ENCODE measurements at places on chromosomes 12 and 14.

GRCh38 chr14:23062002-23062401 is 4.7 kb upstream of the CDH24 start:
- no peak for DNase-seq

- DNase-seq, result no peak
Observed at GRCh38 chr14:97446087-97446486, 648.9 kb downstream of the VRK1 start.

- DNase-seq, result no peak
Observed at GRCh38 chr12:26128168-26128567, 3.3 kb upstream of the BHLHE41 start.

DNA sequence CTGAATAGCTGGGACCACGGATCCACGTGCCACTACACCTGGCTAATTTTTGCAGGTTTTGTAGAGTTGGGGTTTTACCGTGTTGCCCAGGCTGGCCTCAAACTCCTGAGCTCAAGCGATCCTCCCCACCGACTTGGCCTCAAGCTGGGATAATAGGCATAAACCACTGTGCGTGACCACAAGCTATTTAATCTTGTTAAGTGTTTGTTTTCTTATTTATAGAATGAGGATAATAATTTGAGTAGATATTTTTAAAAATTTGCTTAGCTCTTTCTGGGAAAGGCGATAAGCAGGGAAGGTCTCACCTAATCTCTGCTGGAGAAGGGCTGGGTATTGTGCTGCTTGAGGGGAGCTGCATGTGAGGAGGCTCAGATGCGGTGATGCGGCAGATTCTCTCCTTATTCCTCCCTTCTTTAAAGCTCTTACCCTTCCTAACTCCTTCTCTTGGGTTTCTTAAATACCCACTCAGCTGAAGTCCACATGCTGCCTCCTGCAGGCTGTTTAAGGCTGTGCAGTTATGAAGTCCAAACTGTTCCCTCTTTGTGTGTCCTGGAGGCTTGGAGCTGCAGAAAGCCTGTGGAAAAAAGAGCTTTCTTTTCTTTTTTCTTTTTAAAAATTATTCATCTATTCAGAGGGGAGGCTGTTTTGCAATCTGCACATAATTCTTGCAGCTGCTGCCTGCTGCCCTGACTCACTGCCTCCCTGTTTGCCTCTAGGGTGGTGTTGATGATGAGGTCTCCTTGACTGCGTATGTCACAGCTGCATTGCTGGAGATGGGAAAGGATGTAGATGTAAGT is 37.9 kb downstream of the A2ML1 start:
- DNase-seq, result no peak

DNA sequence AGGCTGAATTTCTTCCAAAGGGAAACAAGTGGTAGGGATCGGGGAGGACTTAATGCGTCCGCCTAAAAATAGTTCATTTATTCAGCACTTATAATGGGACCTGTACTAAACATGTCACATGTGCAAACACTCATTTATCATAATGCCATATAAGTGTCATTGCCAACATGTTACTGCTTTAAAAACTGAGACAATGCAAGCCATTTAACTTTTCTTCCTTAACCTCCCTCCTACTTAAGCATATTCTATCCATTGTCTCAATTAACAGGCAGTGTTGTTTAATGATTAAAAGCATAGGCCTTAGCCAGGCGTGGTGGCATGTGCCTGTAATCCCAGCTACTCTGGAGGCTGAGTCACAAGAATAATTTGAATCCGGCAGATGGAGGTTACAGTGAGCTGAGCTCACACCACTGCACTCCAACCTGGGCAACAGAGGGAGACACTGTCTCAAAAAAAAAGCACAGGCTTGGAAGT is 13.5 kb upstream of the SCFD1 start:
- no peak for DNase-seq

GRCh38 chr14:32055175-32055574 is 21.9 kb upstream of the ARHGAP5 start:
- no peak for DNase-seq

DNA sequence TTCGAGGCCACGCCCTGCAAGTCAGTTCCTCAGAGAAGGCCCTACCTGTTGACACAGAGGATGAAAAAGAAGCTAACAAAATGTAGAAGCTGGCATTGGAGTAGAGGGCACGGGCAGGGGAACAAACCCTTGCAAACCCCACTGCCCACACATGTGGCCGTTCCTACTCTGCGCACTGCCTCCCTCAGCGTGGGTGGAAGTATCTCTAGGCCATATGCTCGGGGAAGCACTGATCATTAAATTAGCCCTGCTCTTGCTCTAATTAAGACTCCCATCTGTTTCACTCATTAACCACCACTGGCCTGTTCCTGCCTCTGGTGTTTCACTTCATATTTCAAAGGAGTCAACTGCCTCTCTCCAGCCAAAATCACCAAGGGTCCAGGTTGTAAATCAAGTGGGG is 201.2 kb upstream of the SFSWAP start:
- no peak for DNase-seq

DNA sequence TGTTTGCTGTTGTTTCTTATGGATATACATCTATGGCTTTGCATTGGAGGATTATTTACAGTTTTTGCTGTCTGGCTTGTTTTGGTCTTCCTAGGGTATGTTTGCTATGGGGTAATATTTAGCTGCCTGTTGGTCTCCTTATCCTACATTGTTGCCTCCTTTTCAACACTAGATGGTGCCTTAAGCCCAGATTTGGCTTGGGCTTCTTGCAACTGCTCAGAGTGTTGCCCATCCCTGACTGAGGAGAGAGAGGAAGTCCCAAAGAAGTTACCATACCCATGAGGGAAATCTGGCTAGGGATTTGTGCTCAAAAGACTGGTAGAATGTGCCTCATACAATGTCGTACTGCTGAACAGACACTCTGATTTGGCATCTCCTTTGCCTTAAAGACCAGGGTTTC is 94.6 kb upstream of the MUCL1 start:
- no peak for DNase-seq

DNA sequence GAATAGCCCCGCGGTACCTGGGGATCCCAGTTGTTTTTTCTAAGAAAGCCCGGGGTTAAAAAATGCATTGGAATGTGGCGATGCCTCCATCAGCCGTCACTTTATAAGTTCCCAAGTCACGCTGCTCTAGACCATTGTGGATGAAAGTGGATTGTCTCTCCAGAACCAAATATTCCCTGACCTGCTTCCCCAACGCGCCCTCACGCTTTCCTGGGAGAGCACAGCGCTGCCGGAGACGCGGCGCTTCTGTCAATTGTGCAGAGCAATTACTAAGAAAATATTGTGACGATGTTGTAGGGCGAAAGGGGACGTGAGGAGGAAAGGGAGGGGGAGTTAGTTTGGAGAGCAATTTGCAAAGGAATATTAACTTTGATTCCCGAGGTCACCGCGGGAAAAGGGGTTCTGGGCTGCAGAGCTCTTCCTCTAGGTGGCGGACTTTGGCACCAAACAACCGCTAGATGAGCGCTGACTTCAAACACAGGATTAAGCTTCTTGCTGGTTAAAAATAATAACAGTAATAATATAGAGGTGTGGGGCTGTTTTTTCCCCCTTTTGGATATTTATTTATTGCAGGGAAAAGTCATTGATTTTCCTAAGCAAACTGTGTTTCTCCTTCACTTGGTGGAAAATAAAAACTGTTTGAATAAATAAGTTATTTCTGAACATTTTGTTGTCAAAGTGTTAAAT is 9.6 kb upstream of the FOXG1 start:
- peak; percentile 2 for DNase-seq

DNA sequence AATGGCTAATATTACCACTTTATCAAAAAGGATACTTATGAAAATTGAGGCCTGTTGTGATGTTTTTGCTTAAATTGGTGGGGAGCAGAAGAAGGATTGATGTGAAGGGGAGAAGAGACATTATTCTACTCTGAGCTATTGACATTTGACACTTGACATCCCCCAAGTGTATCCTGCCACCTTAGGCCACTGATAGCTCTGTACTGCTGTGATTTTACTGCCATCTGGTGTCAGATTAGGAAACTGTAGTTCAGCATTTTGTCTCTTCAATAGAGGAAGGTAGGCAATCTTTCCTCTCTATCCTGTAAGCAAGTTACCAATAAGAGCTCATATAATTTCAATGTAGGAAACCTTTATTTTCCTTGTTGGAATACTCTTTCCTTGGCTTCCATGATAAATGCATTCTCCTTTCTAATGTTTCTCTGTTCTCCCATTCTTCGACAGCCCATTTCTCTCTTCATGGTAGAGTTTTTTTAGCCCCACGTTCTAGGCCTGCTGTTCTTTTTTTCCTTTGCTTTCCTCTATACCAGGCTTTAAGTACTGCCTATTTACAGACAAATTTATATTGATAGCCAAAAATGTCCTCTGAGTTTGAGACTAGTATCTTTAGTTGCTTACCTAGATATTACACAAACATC is 46.3 kb downstream of the PPHLN1 start:
- DNase-seq, result no peak

GRCh38 chr12:25001311-25001710 is 52.4 kb upstream of the BCAT1 start:
- no peak for DNase-seq

DNA sequence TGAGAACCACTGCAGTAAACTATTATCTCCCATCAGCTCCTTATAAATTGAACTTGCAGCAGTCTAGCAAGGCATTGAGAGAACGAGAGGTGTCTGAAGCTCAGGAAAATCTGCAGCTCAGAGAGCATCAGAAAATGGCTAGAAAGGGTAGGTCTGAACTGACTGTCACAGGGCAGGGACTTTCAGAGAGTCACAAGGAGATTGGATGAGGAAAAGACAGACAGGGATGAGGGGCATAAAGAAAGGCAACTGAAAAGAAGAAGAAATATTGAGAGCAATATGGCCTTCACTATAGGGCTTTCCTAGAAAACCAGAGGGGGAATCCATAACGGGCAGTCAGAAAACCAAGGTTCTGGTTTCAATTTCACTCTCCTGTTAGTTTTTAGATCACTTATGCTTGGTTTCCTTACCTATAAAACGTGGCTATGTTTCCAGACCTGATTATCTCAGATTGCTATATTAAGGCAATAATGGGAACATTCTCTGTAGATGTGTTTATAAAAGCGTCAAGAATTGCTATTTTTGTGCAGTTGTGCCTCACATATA is 40.9 kb downstream of the PDE6H start:
- no peak for DNase-seq

DNA sequence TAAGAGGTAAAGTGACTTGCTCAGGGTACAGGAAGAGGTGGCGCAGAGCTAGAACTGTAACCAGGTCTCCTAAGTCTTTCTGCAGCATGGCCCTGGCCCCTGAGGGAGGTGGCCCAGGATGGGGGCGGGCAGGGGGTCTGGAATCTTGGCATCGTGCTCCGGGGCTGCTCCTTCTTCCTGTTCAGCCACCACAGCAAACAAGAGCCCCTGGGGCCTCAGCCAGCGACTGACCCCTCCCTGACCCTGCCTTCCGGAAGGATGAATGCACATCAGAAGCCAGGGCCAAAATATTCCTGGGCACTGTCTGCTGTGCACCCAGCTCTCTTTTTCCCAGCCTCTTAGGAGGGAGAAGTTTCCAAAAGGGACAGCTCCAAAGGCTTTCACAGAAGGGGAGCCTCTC is 242.8 kb downstream of the DPF3 start:
- no peak for DNase-seq

- no peak for DNase-seq
Observed at GRCh38 chr12:60211244-60211643, 615.4 kb downstream of the SLC16A7 start.

GRCh38 chr12:53980802-53981496 is 4.0 kb upstream of the HOXC10 start:
- no peak for DNase-seq

- DNase-seq, result no peak
Observed at GRCh38 chr12:54285150-54286041, 4.9 kb downstream of the HNRNPA1 start.

DNA sequence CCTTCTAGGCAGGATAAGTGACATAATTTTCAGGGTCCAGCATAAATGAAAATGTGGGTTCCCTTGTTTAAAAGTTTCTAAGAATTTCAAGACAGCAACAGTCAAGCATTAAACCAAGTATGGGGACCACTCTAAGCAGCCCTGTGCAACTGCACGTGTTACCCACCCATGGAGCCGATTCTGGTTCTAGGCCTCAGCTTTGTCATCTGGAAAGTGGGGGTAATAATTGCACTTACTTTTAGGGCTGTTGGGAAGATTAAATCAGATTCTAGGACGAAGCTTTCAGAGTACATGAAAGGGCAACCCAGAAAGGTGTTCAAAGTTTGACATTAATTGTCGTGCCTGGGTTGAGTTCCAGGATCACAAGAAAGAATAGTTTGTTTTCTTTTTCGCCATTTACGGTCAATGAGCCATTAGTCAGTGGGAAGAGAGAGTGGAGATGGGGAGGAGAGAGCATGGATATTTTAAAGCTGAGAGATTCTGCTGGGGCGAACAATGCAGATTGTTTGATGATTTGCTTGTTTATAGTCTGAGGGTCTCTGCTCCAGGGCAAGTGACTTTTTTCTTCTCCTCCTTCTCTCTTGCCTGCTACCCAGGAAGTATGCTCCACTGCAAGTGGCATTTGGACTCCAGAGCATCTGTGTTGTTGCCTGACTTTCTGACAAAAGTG is 10.7 kb upstream of the PPFIBP1 start:
- no peak for DNase-seq

DNA sequence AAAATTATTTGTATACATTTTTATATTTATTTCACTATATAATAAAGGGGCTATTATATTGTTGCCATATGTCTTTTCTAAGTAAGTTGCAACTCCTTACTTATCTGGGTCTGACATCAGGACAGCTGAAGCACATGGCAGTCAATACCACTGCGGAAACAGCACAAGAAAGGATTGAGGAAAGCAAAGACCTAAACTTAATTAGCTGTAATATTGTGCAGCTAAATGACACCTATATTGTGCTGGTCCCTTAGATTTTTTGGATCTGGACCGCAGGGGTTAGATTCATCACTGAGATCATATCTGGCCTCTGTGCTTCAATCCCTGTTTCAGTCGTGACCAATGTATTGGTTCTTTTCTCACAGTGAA is 359.6 kb upstream of the DIO2 start:
- no peak for DNase-seq

DNA sequence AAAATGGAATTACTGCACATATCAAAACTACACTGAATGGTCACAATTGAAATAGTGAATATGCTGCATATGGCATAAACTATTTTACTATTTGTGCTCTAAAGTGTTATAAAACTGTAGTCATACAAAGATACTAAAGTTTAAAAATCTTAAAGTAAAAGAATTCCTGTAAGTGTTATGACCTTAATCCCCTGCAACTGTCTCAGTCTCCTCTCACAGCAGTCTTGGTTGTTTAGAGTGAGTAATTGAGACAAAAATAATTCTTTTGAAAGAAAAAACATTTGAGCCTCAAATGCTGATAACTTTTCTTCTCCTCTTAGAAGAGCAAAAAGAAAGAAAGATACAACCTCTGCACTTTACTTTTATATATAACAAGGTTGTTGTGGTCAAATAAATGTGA is 99.9 kb downstream of the SYT1 start:
- DNase-seq, result no peak

DNA sequence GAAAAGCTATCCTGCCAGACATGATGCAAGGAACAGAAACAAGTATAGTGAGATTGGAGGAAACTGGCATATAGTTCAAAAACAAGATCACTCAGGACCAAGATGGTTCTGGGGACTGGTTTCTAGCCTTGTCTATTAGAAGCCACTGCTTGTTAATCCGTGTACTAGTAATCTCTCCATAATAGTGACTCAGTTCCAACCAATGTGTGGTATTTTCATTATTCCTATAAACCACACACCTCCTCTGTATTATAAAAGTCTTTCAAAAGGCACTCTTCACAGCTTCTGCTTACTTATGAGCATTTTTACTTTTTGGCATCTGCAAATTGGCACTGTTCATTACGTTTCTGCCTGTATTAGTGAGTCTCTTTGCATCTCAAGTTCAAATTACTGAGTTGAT is 140.3 kb downstream of the SLC6A15 start:
- DNase-seq, result no peak

- DNase-seq, result no peak
Observed at GRCh38 chr14:94964181-94964580, 193.1 kb downstream of the DICER1 start.

Measured in T1000 (cell line).